GM06990 (cell line): ENCODE measurements at places on chromosomes 16 and 17.

DNA sequence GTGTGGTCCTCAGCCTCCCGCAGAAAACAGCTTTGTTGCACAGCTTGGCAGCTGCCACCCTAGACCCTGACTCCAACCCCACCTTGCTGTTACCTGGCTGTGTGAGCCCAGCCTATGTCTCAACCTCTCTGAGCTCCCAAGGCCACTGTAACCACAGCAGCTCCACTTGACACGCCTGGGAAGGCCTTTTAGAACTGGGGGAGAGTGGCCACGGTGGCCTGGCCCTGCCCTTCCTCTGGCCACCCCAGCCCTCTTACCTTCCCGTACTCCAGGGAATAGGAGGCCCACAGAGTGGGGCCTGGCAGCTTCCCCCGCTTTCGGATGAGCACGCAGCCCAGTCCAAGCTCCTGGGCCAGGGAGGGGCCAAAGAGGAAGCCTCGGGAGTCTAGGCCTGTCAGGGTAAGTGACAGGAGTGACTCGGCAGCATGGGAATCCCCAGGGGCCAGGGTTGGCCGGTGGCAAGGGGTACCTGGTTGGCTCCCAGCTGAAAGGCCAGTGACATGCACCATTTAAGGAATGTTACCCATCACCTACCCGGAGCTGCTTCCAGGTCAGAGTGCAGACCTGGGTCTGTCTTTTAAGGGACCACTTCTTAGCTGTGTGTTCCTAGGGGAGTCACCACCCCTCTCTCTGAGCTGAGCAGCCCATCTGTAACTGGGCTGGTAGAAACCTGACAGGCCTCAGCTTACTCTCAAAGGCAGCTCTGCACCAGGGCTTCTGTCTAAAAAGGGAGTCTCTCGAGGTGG lies 1.4 kb downstream of the APRT start:
- DNase-seq = peak; percentile 61

DNA sequence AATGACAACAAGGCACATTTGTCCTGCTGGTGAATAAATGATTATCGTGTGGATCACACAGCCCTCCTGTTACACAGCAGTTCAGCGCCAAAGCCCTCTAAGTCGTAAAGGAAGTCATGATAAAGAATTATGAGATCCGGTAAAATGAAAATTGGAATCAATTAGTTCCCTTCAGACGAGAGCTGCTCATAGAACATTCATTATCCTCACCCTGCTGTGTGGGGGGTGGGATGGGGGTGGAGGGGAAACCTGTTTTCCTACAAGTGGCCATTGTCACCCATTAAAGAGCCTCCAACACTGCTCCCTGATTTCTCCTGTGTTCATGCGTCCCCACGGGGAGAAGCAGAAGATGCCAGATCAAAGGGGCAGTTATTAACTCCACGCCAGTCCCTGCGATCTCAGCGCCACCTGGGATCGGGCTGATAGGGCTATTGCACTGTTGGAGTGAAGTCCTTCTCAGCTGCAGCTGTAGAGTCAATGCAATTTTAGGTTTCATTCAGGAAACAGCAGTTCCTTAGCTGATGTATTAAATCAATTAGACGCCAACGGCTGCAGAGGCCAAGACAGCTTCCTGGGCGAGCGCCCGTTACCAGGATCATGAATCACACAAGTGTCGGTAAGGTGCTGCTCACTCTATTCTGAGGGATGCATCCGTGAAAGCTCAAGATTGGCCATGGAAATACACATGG lies 19.2 kb upstream of the CACNG4 start:
- DNase-seq = no peak

- no peak for DNase-seq
These were observed 131.0 kb upstream of the NUDT7 start for GRCh38 chr16:77591347-77591746.

- no peak for DNase-seq
These were observed 50.7 kb upstream of the ARHGAP44 start for GRCh38 chr17:12738624-12739023.

GRCh38 chr17:20157001-20157310 lies 147.8 kb downstream of the SPECC1 start:
- DNase-seq = no peak
